Activated CD4-positive, alpha-beta T cell treated with anti-CD3 and anti-CD28 coated beads for 4 hours (primary cell): ENCODE measurements at places on chromosomes 11 and 22.
A peak's percentile ranks its signal among the peaks of the same experiment; 100 is the strongest.

DNA sequence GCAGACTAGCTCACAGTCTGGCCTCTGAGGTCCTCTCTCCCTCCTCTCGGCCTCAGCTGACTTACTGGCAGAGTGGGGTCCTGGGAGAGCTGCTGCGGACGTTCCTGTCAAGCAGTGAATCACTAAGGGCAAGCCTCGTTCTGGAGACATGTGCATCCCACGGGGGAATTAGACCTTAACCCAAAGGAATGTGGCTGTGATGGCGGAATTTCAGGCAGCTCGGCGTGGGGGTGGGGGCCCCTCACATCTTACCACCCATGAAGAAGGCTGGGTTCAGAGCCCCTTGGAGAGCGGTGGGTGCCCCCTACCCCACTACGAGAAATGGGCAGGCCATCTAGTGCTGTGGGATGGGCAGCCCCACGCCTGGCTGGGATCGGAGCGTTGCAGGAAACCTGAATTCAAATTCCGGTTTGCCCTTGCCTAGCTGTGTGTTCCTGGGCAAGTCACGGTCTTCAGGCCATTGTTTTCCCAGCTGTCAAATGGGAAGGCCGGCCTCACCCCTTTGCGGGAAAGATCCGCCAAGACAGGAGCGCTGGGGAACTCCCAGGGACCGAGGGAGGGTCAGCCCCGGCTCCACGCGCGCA, 554 bp downstream of the LRRC32 start:
- DNase-seq, result no peak

- DNase-seq, result no peak
Observed at GRCh38 chr22:35219012-35219411, 38.3 kb upstream of the HMGXB4 start.

DNA sequence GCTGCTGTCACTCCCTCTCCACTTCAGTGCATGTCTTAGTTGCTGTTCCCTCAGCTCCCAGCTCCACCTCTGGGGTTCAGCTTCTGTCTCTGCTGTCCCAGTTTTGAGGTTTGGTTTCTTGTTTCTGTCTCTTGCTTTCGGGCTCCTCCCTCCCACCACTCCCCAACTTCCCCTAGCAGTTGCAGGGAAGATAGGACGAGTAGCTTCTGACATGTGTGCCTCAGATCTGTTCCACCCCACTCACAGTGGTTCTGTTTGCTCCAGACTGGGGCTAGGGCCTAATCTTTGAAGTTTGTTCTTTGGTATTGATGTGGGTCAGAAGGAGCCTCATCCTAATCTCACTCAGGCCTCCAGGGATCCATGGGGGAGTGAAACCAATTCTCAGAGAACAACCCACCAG, 2.6 kb upstream of the RRM1 start:
- DNase-seq, result no peak

DNA sequence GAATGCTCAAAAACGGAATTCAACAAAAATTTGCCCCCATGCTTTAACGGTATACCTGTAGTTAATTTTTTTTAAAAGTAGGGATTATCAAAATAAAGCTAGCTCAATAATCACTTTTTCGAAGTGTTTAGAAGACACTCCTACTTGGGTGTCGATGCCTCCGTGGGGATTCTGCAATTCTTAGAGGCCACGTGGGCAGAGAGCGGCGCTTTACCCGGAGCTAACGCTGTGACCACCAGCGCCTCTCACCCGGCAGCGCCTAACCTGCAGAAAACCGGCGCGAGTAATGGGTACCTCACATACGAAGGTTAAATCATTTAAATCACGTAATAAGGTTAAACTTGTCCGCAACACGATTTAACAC, 583 bp downstream of the TAF1D start:
- peak; percentile 64 for DNase-seq

DNA sequence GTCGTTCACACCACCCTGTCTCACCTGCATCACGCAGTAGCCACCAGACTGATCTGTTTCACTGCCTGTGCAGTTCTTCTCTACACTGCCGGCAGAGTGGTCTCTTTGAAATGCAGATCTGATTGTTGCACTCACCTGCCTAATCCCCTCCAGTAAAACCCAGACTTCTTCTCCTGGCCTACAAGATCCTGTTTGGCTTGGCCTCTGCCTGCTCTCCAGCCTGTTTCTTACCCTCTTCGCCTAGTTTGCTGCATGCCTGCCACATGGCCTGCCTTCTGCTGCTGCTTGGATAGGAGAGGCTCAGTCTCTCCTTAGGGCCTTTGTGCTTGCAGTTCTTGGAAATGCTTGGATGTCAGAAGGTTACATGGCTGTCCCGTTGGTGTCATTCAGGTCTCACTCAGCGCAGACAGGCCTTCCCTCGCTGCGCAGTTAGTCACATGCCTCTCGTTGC, 42.0 kb downstream of the PACS1 start:
- DNase-seq, result no peak

DNA sequence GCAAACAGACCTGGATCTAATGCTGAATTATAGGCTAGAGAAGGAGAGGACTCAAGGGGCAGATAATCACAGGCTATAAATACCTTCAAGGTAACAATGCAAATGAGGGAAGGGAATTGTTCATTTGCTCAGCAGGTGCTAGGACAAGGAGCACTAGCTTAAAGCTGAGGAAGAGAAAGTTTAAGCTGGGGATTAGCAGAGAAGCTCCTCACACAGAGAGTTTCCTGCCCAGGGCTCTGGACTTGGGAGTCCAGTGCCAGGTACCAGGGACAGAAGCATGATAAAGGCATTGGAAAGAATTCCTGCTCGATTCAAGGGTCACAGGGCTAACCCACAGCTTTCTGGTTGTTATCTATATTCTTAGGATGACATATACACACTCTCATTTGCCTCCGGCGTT, 509.9 kb downstream of the NTM start:
- DNase-seq, result no peak

DNA sequence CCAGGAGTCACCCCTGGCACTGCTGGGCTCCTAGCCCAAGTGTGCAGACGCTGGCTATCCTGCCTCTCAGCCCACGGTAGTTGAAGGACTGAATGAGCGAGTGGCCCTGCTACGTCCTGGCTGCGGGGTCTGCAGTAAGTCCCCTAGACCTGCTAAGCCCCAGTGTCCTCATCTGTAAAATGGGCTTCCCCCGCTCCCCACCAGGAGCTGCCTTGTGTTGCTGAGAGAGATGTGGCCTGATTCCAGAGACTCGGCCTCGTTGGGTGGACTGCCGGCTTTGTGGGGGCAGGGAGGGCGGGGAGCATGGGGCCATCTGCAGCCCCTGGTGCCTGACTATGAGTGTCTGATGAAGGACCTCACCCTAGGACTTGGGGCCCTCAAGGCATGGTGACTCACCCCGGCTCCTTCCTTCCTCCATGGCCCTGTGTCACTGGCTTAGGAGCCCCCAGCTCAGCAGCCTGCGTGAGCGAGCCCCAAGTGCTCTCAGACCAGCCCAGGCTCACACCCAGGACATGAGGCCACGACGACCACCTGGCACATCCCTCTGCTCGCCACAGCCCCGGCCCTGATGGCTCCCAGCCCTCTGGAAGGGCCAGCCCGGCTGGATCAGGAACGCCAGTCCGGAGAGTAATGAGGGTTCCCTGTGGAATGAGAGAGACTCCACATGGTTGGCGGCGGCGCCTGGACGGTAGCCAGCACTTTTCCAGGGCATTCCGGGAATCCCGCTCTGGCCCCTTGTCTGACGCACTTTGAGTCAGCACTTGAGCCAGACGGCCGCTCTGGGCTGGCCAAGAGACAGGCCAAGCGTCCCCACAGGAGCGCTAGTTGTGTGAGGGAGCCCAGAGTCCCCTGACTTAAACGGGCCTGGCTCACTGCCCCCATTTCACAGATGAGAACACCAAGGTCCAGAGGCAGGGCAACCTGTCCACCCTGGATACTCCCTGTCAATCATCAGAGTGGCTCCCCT, 50.5 kb upstream of the SHISAL1 start:
- no peak for DNase-seq

DNA sequence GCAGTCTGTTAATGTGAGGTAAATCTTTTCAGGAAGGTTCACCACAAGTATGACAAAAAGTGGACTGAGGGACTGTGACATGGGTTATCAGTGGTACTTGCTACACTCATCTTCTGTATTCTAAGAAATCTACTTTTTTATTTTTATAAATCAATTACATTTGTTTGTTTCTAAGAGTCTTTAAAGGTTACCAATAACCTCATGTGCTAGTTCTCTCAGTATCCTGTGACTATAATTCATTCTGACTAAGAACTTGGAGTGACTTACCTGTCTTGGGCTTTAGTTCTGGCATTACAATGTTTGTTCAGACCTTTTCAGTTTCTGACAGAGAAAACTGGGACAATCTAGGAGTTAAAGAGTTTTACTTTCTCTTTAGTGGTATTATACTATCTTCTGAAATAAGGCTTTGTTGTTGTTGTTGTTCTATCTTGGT, 108.4 kb downstream of the PDE3B start:
- DNase-seq, result no peak

GRCh38 chr11:46162700-46163099, 41.4 kb upstream of the PHF21A start:
- DNase-seq, result no peak

DNA sequence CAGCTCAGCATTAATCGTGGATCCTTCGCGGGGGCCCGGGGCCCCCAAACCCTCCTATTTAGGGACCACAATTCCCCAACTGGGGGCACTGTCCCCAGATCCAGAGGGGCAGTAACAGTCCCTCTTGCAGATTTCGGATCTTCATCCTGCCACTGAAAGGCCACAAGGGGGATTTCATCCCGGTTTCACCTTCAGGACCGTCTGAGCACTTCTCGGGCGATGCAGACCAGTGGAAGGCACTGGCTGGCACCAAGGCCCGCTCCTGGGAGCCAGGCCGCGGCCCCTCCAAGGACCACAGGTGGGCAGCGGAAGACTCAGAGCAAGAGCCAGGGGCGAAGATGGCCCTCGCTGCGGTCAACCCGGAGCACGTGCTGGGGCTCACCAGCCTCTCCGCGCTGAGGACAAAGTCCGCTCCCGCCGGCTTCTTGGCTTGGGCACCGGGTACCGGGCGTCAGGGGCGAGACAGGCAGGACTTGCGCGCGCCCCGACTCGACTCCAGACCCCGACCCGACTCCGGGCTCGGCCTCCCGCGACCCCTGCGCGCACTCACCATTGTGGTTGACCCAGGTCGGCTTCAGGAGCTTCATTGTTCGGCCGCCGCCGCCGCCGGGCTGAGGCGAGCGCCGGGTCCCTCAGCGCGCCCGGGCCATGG, 517 bp downstream of the HIRA start:
- no peak for DNase-seq

GRCh38 chr11:114169321-114169749, 109.8 kb downstream of the ZBTB16 start:
- no peak for DNase-seq

GRCh38 chr11:64560139-64560771, 30.8 kb upstream of the SLC22A12 start:
- no peak for DNase-seq

DNA sequence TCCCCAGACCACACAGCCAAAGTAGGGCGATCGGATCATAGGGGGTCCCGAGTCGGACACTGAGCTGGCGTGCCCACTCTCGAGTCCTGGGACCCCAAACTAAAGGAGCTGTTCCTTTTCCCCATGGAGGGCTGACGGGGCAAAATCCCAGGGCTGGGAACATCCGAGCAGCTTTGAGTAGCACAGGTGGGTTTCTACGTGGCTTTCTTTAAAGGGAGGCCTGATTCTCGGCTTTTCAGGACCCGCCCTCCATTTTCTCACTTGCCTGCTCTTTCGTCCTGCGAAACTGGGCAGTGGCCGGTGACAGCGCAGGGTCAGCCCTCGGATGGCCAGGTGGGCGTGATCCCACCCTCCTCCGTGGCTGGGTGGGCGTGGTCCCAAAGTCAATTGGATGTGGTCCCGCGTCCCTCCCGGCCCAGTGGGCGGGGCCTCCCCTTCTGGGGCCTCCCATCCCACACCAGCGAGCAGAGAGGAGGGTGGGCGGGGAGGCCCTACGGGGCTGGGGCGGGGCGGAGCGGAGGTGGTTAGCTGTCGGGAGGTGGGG, 17.5 kb upstream of the TXNRD2 start:
- DNase-seq, result no peak

DNA sequence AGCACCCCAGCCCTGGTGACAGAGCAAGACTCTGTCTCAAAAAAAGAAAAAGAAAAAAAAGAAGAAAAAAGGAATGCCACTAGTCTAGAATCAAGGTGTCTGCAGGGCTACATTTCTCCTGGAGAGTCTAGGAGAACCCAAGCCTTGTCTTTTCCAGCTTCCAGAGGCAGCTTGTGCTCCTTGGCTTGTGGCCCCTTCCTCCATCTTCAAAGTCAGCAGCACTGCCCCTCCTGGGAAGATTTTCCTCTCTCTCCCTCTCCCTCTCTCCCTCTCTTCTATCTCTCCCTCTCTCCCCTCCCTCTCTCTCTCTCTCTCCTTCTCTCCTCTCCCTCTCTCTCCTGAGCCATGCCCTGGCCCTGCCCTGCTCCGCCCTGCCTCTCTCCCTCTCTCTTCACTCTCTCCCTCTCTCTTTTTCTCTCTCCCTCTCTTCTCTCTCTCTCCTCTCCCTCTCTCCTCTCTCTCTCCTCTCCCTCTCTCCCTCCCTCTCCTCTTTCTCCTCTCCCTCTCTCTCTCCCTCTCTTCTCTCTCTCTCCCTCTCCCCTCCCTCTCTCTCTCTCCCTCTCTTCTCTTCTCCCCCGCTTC, 97.7 kb upstream of the FGF3 start:
- DNase-seq, result no peak

GRCh38 chr11:126862664-126863243, 137.8 kb downstream of the KIRREL3 start:
- DNase-seq, result no peak

DNA sequence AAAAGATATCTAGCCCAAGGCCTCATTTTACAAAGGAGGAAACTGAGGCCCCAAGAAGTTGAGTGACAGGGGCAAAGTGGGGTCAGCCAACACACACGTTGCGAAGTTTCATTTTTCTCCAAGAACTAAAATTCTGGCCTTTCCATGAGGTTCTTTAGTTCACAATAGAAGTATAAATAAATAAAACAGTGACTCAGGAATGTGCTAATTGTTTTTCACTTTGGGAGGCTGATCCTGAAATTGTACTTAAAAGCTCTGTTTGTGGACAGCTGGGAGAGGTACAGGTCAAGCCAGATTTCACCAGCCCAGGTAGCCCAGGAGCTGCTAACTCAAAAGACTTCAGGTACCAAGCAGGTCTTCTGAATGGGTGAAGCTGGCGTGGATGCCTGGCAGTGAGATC, 105.2 kb downstream of the TRAF6 start:
- no peak for DNase-seq

GRCh38 chr22:30743257-30744020, 48.8 kb downstream of the OSBP2 start:
- no peak for DNase-seq

DNA sequence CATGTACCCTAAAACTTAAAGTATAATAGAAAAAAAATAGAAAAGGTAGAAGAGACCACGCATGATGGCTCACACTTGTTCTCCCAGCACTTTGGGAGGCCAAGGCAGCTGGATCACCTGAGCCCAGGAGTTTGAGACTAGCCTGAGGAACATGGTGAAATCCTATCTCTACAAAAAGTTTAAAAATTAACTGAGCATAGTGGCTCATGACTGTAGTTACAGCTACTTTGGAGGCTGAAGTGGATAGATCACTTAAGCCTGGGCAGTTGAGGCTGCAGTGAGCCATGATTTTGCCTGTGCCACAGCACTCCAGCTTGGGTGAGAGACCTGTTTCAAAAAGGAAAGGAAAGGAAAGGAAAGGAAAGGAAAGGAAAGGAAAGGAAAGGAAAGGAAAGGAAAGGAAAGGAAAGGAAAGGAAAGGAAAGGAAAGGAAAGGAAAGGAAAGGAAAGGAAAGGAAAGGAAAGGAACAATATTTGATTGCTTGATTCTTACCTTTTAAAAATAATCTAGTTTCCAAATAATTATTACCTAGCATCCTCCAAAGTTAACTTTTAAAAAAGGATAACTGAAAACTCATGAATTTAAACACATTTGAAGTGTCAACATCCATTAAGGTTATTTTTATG, 99.9 kb upstream of the PAX6 start:
- DNase-seq, result no peak

- DNase-seq, result no peak
Observed at GRCh38 chr11:29162491-29162890, 854.3 kb downstream of the KCNA4 start.
